Lung (tissue), 17 donors: ENCODE measurements at places on chromosomes 4 and X. TPM values are rescaled to one million over a fixed set of nuclear protein-coding genes. Genes with fewer than 3 reads are reported as not detected.

DNA sequence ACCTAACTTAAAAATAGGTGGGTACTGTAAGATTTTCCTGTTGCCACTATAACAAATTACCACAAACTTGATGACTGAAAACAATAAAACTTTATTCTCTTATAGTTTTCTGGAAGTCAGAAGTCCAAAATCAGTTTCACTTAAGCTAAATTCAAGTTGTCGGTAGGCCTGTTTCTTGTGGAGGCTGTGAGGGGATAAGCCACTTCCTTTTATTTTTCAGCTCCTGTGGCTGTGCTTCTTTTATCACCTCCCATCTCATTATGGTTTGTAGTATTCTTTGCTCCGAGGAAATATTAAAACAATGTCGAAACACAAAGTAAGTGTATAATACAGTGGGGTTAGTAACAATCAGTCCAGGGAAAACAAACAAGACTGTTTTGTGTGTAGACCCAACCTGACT, 610.5 kb upstream of the TECRL start:
- no peak for DNase-seq

DNA sequence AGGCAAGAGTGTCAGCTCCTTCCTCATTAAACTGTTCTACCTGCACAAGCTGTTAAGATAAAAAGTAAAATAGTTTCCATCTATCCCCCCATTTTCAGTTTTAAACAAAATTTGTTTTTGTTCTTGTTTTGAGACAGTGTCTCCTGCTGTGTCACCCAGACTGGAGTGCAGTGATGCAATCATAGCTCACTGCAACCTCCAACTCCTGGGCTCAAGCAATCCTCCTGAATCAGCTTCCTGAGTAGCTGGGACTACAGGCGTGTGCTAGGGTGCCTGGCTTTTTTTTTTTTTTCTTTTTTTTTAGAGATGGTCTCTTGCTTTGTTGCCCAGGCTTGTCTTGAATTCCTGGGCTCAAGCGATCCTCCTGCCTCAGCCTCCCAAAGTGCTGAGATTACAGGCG, 105.4 kb downstream of the HS6ST2 start:
- no peak for DNase-seq

GRCh38 chr4:7003176-7003878, 39.8 kb upstream of the TADA2B start:
- DNase-seq, result no peak

- DNase-seq, result no peak
These were observed 214.8 kb downstream of the SPCS3 start for GRCh38 chr4:176534566-176534965.

GRCh38 chrX:38004046-38004445, 2.3 kb upstream of the SYTL5 start:
- no peak for DNase-seq

DNA sequence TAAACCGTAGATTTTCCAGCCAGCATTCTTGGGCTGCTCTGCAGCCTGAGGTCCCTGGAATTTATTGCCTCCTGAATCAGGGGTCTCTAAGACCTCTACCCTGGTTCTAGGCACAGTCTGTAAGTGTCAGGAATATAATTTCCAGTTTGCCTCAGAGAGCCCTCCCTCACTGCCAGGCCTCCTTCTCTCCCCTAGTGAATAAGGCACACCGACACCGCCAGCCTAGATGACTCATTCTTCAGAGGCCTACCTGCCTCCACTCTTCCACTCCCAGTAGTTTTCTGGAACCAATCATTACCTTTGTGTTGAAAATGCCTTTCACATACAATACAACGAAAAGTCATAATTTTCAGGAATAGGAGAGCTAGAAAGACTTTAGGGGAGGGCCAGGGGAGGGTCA, 50.3 kb upstream of the ARHGEF9 start:
- DNase-seq, result no peak

DNA sequence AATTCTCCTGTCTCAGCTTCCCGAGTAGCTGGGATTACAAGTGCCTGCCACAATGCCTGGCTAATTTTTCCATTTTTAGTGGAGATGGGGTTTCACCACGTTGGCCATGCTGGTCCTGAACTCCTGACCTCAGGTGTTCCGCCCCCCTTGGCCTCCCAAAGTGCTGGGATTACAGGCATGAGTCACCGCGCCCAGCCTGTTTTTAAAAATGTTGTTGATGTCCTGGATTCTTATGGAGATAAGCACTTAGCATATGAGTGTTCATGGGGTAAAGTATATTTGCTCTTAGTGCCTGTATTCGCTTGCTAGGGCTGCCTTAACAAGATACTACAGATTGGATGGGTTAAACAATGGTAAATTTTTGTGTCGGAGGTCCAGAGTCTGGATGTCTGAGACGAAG, 91.7 kb downstream of the CEP44 start:
- DNase-seq, result no peak

DNA sequence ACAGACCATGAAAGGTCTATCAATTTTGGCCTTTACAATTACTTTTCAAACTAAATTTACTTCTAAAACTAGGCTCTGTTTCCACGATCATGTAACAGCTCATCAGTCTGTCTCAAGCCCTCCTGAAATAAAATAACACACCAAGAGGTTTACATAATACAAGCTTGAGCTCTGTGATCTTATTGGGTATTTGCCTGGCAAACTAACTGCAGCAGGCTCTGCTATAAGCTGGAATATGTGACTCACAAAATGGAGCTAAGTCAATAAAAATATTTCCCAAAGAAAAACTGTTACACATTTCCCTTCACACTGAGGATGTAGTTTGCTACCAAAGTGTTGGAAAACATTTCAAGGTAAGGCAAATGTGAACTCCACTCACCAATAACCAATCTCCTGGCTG, 94.7 kb upstream of the GPM6B start:
- DNase-seq, result peak; percentile 45

Gene XK
- total RNA-seq, result 7.3 TPM

Gene SLC6A14
- total RNA-seq, result 26.8 TPM

Gene TMPRSS11A
- total RNA-seq, result not detected

Gene DKK2
- 6.4 TPM for total RNA-seq

Gene FGG
- total RNA-seq, result 0.91 TPM

Gene INTU
- 37.0 TPM for total RNA-seq

Gene PLAC8
- 70.5 TPM for total RNA-seq
